Thoracic aorta (tissue), 2 donors: ENCODE measurements at places on chromosomes 11 and 22. TPM values are rescaled to one million over a fixed set of nuclear protein-coding genes. Genes with fewer than 3 reads are reported as not detected.

GRCh38 chr11:113796663-113797259 lies 17.2 kb downstream of the CLDN25 start:
- no peak for DNase-seq

GRCh38 chr11:75508051-75508561 lies 17.6 kb downstream of the GDPD5 start:
- DNase-seq: no peak

OR52A1 gene
- total RNA-seq: not detected

- DNase-seq: no peak
Observed at GRCh38 chr22:22425783-22426624, 82.5 kb downstream of the ZNF280B start.

- DNase-seq: no peak
Observed at GRCh38 chr22:44195189-44195871, 14.6 kb downstream of the PARVG start.

CD6 gene
- total RNA-seq: 3.3 TPM

ASRGL1 gene
- 39.7 TPM for total RNA-seq
